ENCODE measurements at places on chromosomes 3 and 15. TPM values are rescaled to one million over a fixed set of nuclear protein-coding genes. Genes with fewer than 3 reads are reported as not detected.
A peak's percentile ranks its signal among the peaks of the same experiment; 100 is the strongest.

ZKSCAN7 gene
- 7.4 TPM for polyA plus RNA-seq

ALDH1A2 gene
- 36.4 TPM for polyA plus RNA-seq

GOLGA8T gene
- not detected for polyA plus RNA-seq

C2CD4A gene
- polyA plus RNA-seq = not detected

GRCh38 chr3:153242896-153243295 lies 80.9 kb downstream of the RAP2B start:
- DNase-seq = no peak
- H3K27me3 ChIP-seq = no peaks in the 10 kb centered on the region
- H3K27ac ChIP-seq = no peak overlapping the region
- H3K36me3 ChIP-seq = no peaks in the 10 kb centered on the region
- H3K4me3 ChIP-seq = no peak overlapping the region

- no peaks in the 10 kb centered on the region for H3K4me1 ChIP-seq
- H3K27me3 ChIP-seq = no peaks in the 10 kb centered on the region
- no peak for DNase-seq
- no peaks in the 10 kb centered on the region for H3K36me3 ChIP-seq
- no peak overlapping the region for H3K27ac ChIP-seq
These were observed 12.8 kb downstream of the MYZAP start for GRCh38 chr15:57604507-57604906.

DNA sequence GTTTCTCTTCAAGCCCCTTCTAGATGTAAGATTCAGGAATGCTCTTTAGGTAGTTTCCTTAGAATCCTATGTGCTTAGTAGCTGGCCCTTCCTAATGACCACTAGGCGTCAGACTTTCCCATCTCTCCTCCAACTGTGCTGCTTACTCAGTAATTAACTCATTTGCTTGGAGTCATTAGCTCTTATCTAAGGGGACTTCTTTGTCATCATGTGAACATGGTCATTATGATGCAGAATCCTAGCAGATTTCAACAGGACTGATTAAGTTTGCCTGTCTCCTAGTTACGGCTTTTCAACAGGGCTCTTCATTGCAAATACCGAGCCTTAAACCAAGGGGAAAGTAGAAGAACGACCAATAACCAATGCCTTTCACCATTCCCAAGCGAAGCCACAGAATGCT lies 46.4 kb downstream of the GJD2 start:
- H3K36me3 ChIP-seq = no peaks in the 10 kb centered on the region
- peaks cover 2% of the 10 kb centered on the region for H3K4me1 ChIP-seq
- H3K27ac ChIP-seq = no peak overlapping the region
- peak; percentile 38 for DNase-seq
- H3K4me3 ChIP-seq = no peak overlapping the region
- H3K27me3 ChIP-seq = no peaks in the 10 kb centered on the region

- peaks cover 7% of the 10 kb centered on the region for H3K27me3 ChIP-seq
- no peak for DNase-seq
- no peak overlapping the region for H3K27ac ChIP-seq
- H3K4me3 ChIP-seq = no peak overlapping the region
- H3K4me1 ChIP-seq = no peaks in the 10 kb centered on the region
- H3K36me3 ChIP-seq = no peaks in the 10 kb centered on the region
These were observed 120.2 kb downstream of the MEGF11 start for GRCh38 chr15:66133247-66133885.

- no peaks in the 10 kb centered on the region for H3K36me3 ChIP-seq
- no peak for DNase-seq
- no peaks in the 10 kb centered on the region for H3K27me3 ChIP-seq
- H3K4me1 ChIP-seq = peaks cover 4% of the 10 kb centered on the region
These were observed 384.9 kb upstream of the THBS1 start for GRCh38 chr15:39195961-39196486.

DNA sequence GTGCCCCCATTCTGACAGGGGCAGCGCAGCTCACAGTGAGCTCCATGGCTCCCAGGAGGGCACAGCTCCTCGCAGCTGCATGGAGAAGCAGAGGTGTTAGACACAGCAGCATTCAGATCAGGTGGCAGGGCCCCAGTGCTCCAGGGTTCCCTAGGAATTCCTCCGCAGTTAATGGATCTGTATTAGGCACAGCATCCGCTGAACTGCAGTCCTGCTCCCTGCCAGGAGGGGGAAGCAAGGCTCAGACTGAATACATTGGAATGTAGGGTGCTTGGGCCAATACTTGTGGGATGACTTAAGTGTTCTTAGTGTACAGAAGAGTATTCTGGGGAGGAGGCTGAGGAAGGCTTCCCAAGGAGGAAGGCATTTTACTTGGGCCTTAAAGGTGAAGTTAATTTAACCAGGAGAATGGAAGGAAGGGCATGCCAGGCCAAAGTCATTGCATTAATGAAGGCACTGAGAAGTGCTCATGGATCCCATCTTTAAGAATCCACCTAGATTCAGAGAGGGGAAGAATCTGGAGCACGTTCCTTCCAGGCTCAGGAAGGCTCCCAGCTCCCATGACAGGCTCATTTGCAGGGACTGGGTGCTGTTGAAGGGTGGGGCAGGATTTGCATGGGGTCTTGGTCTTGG lies 111.6 kb downstream of the RAB11A start:
- H3K4me1 ChIP-seq = peaks cover 8% of the 10 kb centered on the region
- H3K4me3 ChIP-seq = no peak overlapping the region
- H3K27ac ChIP-seq = no peak overlapping the region
- H3K36me3 ChIP-seq = no peaks in the 10 kb centered on the region

DNA sequence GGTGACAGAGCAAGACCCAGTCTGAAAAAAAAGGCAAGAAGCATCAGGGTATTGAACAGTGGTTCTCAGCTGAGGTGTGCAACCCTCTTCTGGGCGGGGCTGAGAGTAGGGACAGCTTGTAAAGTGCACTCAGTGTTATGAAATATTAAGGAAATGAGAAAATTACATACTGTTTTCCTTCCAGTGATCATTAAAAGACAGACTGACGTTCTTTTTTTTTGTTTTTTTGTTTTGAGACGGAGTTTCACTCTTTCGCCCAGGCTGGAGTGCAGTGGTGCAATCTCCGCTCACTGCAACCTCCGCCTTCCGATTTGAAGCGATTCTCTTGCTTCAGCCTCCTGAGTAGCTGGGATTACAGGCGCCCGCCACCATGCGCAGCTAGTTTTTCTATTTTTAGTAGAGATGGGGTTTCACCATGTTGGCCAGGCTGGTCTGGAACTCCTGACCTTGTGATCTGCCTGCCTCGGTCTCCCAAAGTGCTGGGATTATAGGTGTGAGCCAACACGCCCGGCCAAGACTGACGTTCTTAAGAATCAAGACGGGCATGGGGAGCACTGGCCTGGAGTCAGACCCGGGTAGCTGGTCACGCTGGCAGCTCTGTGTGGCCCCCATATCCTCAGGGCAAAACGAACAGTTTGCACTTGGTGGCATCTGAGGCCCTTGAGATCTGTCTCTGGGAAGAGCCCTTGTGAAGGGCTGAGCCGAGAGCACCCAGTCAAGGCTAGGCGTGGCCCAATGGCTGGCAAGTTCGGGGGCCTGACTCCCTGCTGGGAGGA lies 11.4 kb downstream of the MAN2A2 start:
- no peaks in the 10 kb centered on the region for H3K27me3 ChIP-seq
- peaks cover 94% of the 10 kb centered on the region for H3K36me3 ChIP-seq
- no peak for DNase-seq
- no peak overlapping the region for H3K4me3 ChIP-seq
- no peak overlapping the region for H3K27ac ChIP-seq
- H3K4me1 ChIP-seq = peaks cover 14% of the 10 kb centered on the region

DNA sequence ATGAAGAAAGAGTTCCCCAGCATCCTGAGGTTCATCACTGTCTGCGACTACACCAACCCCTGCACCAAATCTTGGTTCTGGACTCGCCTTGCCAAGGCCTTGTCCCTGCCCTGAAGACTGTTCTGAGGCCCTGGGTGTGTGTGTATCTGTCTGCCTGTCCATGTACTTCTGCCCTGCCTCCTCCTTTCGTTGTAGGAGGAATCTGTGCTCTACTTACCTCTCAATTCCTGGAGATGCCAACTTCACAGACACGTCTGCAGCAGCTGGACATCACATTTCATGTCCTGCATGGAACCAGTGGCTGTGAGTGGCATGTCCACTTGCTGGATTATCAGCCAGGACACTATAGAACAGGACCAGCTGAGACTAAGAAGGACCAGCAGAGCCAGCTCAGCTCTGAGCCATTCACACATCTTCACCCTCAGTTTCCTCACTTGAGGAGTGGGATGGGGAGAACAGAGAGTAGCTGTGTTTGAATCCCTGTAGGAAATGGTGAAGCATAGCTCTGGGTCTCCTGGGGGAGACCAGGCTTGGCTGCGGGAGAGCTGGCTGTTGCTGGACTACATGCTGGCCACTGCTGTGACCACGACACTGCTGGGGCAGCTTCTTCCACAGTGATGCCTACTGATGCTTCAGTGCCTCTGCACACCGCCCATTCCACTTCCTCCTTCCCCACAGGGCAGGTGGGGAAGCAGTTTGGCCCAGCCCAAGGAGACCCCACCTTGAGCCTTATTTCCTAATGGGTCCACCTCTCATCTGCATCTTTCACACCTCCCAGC lies 2.9 kb downstream of the MYD88 start:
- H3K36me3 ChIP-seq = peaks cover 25% of the 10 kb centered on the region
- DNase-seq = no peak
- no peak overlapping the region for H3K4me3 ChIP-seq
- peaks cover 24% of the 10 kb centered on the region for H3K4me1 ChIP-seq

Measured in muscle of leg (tissue), 16 donors.